Myometrial cell (primary cell): ENCODE measurements at places on chromosomes 7 and 10. TPM values are rescaled to one million over a fixed set of nuclear protein-coding genes. Genes with fewer than 3 reads are reported as not detected.

STYXL1 gene
- 45.8 and 100 TPM in 2 replicates for total RNA-seq

ABCB4 gene
- total RNA-seq = 0.29 TPM in 1 of 2 replicates, not detected in the other

OPN4 gene
- not detected in 2 replicates for total RNA-seq

TMEM229A gene
- not detected in 2 replicates for total RNA-seq

SLC16A9 gene
- 1.1 TPM in 1 of 2 replicates, not detected in the other for total RNA-seq

DPYSL4 gene
- 2.8 and 4.0 TPM in 2 replicates for total RNA-seq

BMPR1A gene
- 22.2 and 24.5 TPM in 2 replicates for total RNA-seq

GOLGA7B gene
- not detected in 2 replicates for total RNA-seq

VSTM4 gene
- under 0.01 and 0.18 TPM in 2 replicates for total RNA-seq

CYP2C8 gene
- total RNA-seq = not detected in 2 replicates

SPDYE5 gene
- total RNA-seq = not detected in 2 replicates

CXCL12 gene
- 76.7 and 93.0 TPM in 2 replicates for total RNA-seq

RPEL1 gene
- total RNA-seq = under 0.01 TPM in 1 of 2 replicates, not detected in the other

COBL gene
- total RNA-seq = not detected in 2 replicates

MCM10 gene
- 2.9 and 3.2 TPM in 2 replicates for total RNA-seq

PKD2L1 gene
- total RNA-seq = not detected in 2 replicates

CARD11 gene
- total RNA-seq = 2.6 and 3.9 TPM in 2 replicates

CFTR gene
- total RNA-seq = under 0.01 TPM in 1 of 2 replicates, not detected in the other

AFAP1L2 gene
- 2.3 and 6.3 TPM in 2 replicates for total RNA-seq

ARHGAP22 gene
- 27.6 and 33.2 TPM in 2 replicates for total RNA-seq

CALHM2 gene
- 38.6 and 52.5 TPM in 2 replicates for total RNA-seq

CDK14 gene
- total RNA-seq = 35.3 and 36.6 TPM in 2 replicates

IRF5 gene
- total RNA-seq = 0.18 TPM in 1 of 2 replicates, not detected in the other

PAPOLB gene
- under 0.01 TPM in 1 of 2 replicates, not detected in the other for total RNA-seq

FZD1 gene
- total RNA-seq = 2.9 and 3.5 TPM in 2 replicates

CYP2C9 gene
- total RNA-seq = not detected in 2 replicates

RTKN2 gene
- total RNA-seq = 0.71 and 0.86 TPM in 2 replicates

FOXI2 gene
- total RNA-seq = not detected in 2 replicates

TRIM73 gene
- total RNA-seq = under 0.01 TPM in 1 of 2 replicates, not detected in the other
